RKO (cell line): ENCODE measurements at places on chromosomes 1 and 21.

- DNase-seq, result no peak
Measured at GRCh38 chr1:156276532-156276931, 6.1 kb downstream of the SMG5 start.

GRCh38 chr1:201014816-201015200 lies 8.7 kb downstream of the KIF21B start:
- DNase-seq, result peak; percentile 66

- DNase-seq, result peak; percentile 35
Measured at GRCh38 chr1:26696654-26697430, 1.0 kb downstream of the ARID1A start.

DNA sequence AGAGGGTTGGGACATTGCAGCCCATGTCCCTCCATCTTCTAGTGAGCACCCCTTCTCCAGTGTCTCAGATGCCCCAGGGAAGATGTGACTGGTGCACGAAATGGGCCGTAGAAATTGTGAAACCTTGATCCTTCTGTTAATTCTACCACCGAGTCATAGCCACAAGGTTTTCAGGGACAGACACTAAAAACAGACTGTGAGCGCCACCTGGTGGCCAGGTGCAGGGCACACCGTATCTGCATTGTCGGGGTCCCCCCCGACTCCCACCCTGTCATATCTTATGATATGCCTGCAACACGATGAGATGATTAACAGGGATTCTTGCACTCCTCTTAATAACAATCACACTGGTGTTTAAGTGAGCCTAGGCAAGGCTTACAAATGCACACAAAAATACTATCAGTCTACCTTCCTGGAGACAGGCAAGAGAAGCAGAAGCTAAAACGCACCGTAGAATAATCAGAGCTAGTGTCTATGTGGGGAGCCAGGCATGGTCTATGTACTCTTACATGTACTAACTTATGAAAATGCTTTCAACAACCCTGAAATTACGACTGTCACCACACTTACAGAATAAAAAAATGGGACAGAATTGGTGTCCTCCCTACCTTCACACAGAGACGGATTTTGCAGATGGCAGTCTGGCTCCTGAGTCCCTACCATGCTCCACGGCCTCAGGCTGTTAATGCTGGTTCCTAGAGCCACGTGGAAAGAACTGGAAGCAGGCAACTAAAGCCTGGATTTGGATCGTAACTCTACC lies 57.9 kb downstream of the FHAD1 start:
- peak; percentile 49 for DNase-seq

DNA sequence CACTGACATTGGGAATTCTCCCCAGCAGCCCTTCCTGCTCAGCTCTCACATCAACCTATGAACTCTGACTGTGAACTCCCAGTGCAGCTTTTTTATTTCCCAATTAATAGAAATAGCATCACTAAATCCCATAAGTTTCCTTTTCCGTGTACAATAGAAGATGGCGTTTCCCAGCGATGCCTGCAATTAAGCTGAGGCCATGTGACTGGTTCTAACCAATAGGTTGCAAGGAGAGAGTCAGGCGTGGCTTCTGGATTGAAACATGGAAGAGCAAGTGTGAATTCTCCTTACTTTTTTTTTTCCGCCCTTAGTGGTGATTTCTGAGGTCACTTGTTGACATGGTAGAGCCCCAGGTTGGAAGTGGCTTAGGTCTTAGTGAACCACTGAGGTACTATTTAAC lies 59.0 kb upstream of the IGSF5 start:
- DNase-seq, result no peak
